ENCODE measurements at places on chromosomes 1 and 21.

GRCh38 chr1:193402037-193402436 is 215.6 kb upstream of the B3GALT2 start:
- no peak for DNase-seq

- no peak for DNase-seq
These were observed 557.5 kb downstream of the PTPRU start for GRCh38 chr1:29793653-29794348.

DNA sequence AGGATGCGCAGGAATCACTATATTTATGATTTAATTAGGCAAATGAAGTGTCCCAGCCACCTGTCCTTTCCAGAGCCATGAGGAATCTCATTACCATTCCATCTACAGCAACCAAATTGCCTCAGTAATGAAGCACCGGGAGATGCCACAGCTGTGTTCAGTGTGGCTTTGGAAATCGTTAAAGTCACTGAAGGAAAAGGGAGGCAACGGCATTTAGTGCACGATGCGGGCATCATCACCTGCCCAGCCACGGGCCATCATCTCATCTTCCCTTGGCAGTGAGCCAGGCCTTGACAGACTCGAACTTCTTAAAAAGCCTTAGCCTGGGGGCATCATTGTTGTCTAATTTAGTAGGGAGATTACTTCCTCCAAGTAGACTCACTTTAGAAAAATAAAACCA is 67.8 kb downstream of the CNIH3 start:
- no peak for DNase-seq

- peak; percentile 74 for DNase-seq
These were observed at the start of gene LIN9 for GRCh38 chr1:226308723-226309397. Gene LIN9, minus strand, starts transcription at chr1:226309164. Its CDS starts 25 bp downstream, at chr1:226309139.

- no peak for DNase-seq
These were observed 11.1 kb downstream of the ECE1 start for GRCh38 chr1:21278860-21279845.

- no peak for DNase-seq
These were observed 19.8 kb upstream of the SARS1 start for GRCh38 chr1:109193653-109194590.

GRCh38 chr1:63916485-63917360 is 142.9 kb downstream of the ROR1 start:
- DNase-seq, result no peak

Measured in HCT116 (cell line).